Thoracic aorta (tissue), 2 donors: ENCODE measurements at places on chromosomes 5 and 9.

GRCh38 chr5:38382898-38383297 is 124.5 kb downstream of the EGFLAM start:
- no peak for DNase-seq

GRCh38 chr5:38551030-38552017 is 5.1 kb downstream of the LIFR start:
- DNase-seq, result no peak

GRCh38 chr9:35954942-35955546 is 2.9 kb downstream of the OR2S2 start:
- DNase-seq, result no peak

DNA sequence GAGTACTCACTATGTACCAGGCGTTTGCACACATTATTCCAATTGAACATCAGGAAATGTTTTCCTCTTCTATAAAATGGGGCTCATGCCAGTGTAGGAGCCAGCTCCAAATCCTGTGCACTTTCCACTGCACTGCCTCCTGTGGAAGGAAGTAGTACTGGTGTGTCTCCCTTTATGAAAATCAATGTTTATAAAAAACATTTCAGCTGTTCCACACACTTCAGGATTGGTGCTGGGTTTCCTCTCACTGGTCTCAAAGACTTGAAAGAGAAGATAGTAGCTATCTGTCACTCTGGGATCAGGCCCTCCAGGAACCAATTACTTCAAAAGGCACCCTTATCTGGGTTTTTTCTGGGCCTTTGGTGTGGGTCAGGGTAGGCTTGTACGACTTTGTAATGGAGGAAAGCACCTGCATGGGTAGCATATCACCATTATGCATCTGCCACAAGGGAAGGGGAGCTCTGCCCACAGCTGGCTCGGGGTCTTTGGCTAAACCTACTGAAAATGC is 32.5 kb downstream of the RAB14 start:
- no peak for DNase-seq

DNA sequence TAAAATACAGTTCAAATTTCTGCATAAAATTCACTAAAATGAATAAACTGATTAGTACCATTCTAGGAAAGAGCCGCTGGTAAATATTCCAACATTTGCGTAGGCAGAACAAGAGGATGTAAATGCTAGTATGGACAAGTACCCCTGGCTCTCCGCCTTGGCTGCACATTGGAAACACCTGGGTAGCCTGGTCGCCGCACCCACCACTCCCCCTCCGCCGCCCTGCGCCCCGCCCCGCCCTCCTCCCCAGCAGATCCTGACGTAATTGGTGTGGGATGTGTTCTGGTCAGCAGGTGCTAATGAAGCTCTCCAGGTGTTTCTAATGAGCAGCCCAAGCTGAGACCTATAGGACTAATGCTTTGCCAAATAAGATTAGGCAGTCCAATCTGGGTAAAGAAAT is 225.7 kb downstream of the FRMD3 start:
- DNase-seq, result no peak

GRCh38 chr5:81924442-81924841 is 47.4 kb upstream of the ATG10 start:
- no peak for DNase-seq

DNA sequence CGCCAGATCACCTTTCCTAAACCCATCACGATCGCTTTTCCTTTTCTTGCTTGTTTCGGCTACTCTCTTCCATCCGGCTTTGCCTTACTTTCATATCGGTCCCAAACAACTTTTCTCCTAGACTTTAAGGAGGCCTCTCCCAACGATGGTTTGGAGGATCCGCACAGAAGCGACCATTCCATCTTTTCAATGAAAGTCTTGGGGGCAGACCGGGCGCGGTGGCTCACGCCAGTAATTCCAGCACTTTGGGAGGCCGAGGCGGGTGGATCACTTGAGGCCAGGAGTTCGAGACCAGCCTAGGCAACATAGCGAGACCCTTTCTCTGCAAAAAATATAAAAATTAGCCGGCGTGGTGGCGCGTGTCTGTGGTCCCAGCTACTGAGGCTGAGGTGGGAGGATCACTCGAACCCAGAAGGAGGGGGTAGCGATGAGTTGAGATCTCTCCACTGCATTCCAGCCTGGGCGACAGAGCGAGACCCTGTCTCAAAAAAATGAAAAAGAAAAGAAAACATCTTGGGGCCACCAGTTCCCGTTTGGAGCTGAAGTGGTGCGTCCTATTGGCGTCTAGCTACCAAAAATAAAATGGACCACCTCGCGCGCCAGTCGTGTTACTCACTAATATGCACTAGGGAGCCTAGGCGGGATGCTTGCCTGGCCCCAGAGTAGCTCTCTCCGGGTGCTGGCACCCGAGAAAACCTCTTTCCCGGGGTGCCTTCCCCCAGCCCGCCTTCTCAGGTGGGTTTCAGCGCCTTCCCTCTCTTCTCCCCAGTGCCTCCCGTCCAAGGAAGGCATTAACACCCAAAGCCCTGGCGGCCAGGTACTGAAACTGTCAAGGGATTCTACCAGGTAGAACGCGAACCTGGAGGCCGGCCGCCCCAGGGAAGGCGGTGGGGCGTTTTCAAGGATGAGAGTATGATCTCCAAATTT is 800 bp upstream of the AP3B1 start:
- no peak for DNase-seq

DNA sequence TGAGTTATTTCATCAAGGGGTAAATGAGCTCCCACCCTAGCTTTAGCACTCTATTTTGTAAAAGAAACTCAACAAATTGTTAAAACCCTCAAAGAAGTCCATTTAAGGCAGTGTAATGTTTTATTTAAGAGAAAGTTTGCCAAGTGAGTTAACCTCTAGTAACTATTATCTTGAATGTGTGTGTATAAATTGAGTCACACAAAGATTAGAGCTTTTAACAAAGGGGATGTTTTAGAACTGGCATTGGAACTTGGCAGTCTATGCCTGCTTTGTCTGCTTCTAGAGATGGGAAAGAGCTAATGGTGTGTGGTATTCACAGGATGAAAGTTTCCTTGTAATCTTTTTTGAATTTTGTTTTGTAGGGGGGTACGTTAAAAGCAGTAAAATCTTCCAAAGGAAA is 33.2 kb downstream of the KDM3B start:
- DNase-seq, result no peak

GRCh38 chr9:110078604-110079003 is 129.4 kb downstream of the C9orf152 start:
- DNase-seq, result no peak

DNA sequence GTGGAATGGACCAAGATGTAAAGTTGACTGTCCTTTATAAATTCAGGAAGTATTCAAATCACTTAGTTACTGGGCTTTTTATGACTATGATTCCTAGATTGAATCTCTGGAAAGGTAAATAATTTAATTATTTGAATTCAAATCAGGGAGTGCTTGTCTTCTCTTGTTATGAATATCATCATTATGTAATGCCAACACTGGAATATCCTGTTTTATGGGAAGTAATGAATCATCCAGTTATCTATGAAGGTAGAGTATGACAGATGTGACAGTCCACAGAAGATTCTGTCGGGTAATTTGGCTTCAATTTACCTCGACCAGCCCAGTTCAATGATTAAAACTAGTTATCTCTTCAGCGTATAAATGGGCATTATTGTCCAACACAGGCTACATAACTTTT is 141.0 kb upstream of the NUDT12 start:
- DNase-seq, result no peak

- no peak for DNase-seq
Measured at GRCh38 chr5:38731461-38731860, 114.4 kb upstream of the OSMR start.

GRCh38 chr9:112125951-112126388 is 49.1 kb downstream of the SUSD1 start:
- no peak for DNase-seq

DNA sequence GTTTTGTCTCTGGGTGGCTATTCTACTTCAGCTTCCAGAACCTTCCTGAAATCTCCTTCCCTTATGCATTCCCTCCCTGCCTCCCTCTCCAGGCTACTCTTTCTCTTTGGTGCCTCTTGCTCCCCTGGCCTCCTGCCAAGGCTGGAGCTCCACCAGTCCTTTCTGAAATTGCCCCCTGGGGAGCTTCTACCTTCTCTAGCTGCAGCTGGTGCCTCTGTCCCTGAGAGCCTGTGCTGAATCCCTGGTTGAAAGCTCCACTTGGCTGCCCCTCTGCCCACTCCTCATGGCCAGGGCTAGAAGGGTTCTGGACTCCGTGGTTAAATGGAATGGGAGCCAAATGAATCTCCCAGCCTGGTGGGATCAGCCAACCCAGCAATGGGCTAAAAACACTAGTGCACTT is 80.1 kb downstream of the COL15A1 start:
- DNase-seq, result no peak

GRCh38 chr9:130027533-130028365 is 15.2 kb downstream of the FNBP1 start:
- DNase-seq, result no peak

- no peak for DNase-seq
Measured at GRCh38 chr5:159123189-159123588, 23.5 kb upstream of the EBF1 start.

GRCh38 chr5:151694035-151694485 is 7.3 kb upstream of the SPARC start:
- no peak for DNase-seq

- no peak for DNase-seq
Measured at GRCh38 chr9:35333551-35333950, 156.4 kb upstream of the RUSC2 start.

DNA sequence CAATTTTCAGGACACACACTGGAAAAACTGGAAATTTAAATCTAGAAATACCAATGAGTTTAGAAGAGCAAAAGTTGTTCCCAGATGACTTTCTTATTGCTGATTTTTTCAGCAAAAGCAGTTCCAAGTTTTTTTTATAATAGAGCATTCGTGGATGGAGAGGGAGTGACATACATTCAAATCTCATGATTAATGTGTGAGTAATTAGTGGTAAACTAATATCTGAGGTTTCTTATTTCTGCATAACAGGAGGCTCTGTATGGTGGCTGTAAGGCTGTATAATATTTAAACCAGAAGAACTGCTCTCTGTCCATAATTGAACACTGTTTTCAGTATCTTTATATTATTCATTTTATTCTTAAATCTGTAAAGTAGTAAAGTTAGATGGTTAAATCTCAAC is 25.8 kb downstream of the LYSMD3 start:
- no peak for DNase-seq

DNA sequence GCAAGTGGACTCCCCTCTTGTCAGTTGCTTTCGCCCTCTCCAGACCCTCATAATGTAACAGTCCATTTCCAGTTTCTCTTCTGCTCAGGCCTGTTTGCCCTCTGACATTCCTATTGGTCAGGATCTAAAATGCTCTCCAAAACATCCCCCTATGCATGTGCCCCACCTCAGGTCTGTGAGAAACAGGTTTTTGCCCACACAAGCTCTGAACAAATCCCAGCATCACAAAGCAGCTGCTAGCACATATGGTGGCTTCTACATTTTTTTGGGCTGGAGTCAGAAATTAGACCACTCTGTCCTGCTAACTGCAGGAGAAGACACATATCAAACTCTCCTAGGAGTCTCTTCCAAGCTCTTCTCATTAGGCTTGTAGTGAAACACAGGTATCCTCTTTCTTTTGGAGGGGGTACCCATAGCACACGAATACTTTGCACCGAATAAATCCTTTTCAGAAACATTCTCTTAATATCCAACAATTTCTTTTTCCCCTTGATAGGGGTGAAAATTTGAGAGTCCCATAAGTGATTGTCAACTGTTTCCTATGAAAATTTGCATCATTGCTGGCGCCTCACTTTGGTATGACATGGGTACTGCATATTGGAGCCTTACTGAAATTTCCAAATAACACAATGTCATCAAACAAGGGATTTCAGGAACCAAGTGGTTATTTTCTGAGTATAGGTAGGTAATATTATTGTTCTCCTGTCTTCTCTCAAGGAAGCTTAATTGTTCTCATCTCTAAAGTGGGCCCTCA is 19.3 kb upstream of the HSPA9 start:
- no peak for DNase-seq
